ENCODE measurements at places on chromosomes 13 and 19.

GRCh38 chr13:22960827-22961226, 220.0 kb upstream of the SGCG start:
- no peak for DNase-seq

- DNase-seq = no peak
Observed at GRCh38 chr19:46620716-46621115, 4.2 kb downstream of the PTGIR start.

- DNase-seq = no peak
Observed at GRCh38 chr13:22128441-22129408, 457.9 kb downstream of the FGF9 start.

DNA sequence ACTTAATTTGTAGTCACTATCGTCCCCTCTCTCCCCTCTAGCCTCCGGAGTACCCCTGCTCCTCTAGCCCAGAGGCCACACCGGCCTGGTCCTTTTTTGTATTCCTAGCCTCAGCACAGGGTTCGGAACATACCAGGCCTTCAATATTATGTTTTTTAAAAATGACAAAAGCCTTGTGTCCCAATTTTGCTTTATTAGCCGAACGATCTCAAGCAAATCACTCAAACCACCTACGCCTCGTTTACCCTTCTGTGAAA, 463 bp upstream of the POMP start:
- DNase-seq = no peak

DNA sequence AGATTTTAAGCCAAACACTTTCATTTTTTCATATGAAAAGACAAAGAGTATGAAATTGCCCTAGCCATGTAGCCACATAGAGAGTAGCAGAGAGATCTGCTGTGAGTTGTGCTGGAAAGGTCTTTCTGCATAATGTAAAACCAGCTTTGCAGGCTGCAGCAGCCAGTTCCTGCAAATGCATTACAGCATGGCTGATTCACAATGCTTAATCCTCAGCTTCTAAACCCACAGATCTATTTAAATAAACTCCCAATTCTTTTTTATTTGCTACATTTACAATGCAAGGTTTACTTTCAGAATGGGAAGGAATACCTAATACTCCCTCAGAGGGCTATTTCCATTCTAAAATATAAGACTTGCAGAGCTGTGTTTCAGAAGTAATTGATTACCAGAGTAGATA, 185.6 kb upstream of the STARD13 start:
- DNase-seq = no peak

GRCh38 chr19:58406818-58407657, 1.4 kb upstream of the ZNF584 start:
- DNase-seq = no peak

DNA sequence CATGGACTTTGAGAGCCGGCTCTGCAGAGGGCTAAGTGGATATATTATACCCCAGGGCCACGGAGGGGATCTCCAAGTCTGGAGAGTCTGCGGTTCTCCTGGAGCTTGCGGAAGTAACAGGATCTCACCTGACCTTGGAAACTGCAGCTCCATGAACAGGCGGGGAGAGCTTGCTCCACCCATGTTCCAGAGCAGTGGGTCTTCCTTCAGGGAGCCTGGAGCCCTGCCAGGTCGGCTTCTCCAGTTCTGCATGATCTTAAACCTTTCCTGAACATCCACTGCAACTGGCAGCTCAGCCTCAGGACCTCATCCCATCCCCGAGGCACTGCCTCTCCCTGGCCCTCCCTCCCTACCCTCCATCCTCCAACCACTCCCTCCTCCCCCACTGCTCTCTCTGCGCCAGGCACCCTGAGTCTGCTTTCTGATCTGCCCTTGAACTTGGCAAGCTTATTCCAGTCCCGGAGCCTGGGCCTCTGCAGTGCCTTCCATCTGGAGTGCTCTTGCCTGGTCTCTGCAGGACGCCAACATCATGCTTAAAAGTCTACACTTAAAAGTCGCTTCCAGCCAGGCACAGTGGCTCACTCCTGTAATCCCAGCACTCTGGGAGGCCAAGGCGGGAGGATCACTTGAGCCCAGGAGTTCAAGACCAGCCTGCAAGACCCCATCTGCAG, 13.2 kb downstream of the ATCAY start:
- DNase-seq = no peak

- DNase-seq = no peak
Observed at GRCh38 chr19:7230826-7231225, 63.4 kb downstream of the INSR start.

GRCh38 chr13:45341799-45342500, 967 bp upstream of the TPT1 start:
- DNase-seq = peak; percentile 71

DNA sequence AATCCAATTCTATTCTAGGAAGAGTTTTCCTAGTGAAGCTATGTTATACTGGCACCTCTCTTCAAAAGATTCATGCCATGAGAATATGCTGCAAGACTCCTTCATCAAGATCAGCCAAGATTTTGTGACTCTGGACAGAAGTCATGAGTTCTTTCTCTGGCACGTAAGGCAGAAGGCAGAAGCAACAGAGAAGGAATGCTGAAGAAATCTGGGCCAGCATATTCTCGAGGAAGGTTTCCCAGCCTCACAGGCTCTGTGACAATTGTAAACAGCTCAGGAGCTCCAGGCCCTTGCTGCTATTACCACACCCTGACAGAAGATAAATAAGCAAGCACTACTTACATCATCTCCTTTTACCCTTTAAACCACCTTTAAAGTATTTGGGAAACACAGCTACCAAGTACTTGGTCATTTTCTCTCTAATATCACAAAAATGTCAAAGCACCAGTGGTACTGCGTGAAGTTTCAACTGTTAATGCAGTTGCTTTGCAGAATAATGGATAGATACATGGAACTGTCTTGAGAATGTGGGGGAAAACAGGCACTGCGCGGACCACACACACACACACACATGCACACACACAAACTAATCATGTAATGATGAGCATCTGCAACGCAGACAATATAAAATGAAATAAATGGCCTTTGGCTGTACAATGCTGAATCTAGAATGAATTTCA, 55.4 kb downstream of the INTS6 start:
- no peak for DNase-seq

DNA sequence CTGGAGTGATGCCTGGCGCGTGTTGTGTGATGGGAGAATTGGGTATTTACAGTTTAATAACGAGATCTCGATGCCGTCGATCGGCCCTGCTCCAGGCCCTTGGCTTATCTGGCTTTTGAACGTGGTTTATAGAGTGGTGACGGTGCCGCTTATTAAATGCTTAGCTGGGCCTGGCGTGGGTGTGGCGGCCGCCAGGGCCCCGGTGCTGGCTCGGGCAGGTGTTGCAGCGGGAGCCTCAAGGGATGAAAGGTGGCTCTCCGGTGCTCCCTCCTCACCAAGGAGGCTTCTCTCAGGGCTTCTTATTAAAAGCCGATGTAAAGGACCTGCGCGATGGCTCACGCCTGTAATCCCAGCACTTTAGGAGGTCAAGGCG, 173.8 kb downstream of the KDM4B start:
- no peak for DNase-seq

DNA sequence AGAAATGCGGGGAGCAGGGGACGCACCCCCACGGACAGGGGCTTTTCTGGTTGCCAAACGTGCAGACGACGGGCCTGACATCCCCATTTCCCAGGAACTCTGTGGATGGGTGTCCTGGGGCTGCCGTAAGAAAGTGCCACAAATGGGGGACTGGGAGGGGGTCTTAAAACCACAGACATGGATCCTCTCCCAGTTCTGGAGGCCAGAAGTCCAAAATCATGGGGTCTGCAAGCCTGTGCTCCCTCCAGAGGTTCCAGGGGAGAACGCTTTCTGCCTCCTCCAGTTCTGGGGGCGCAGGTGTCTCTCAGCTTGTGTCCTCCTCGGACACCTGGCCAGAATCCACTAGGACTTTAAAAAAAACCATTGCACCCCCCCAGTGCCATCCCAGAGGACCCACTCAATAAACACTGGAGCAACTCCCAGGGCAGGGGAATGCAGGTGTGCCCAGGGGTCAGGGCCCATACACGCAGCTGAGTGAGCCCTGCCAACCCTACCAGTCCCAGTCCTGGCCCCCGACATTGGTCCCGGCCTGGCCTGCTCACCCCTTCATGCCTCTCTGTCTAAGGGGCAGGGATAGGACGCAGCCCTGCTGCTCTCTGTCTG, 103.9 kb downstream of the GADD45B start:
- DNase-seq = no peak

DNA sequence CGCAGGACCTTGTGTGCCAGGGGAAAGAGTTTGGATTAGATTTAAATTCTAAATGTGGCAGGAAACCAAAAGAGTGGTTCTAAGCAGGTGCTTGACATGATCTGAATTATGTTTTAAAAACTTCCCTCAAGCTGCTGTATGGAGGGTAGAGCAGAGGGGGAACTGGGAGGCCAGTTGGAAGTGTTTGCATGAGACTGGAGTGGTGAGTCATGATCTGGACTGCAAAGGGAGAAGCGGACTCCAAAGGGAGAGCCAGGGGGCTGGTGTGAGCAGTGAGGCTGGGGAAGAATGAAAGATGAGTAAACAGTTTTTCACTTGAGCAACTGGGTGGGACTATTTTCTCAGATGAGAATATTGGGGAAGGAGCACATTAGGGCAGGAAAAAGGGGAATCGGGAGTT, 206.1 kb downstream of the DNAJC15 start:
- no peak for DNase-seq

DNA sequence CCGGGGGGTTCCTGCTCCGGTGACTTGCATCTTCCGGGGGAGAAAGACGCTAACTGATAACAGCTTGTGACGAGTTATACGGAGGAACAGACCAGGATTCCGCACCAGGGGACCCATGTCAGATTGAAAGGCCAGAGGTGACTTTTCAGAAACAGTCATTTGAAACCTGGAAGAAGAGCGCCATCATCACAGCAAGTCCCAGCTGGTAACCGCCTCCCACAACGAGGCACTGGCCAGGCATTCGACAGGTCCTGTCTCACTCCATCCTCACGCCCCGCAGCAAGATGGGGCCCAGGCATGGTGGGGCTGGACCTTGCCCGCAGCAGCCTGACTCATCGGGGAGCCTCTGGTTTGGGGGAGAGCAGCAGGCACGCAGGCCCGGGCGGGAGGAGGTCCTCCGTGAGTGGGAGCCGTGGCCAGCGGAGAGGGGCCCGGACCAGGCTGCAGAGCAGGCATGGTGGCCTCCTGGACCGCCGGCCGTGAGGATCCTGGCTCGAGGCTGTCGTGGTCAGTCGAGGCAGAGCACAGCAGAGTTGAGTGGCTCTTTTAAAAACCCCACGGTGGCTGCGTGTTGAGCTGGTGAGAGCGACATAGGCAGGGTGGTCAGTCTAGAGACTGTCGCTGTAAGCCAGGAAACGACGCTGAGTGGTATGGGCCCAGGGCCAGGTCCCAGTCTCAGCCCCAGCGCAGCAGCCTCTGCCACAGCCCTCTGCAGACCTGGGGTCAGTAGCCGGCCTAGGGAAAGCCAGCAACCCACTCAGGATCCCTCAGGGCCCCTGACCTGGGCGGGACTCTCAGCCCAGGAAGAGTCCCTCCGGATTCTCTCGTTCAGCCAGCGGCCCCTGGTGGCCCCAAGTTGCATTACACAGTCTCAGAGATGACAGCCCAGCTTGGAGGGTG, 94.9 kb upstream of the MCF2L start:
- DNase-seq = peak; percentile 39

GRCh38 chr13:66362485-66362884, 867.7 kb downstream of the PCDH9 start:
- DNase-seq = no peak

GRCh38 chr19:14406645-14407401, 12.3 kb downstream of the DDX39A start:
- DNase-seq = no peak

- no peak for DNase-seq
Observed at GRCh38 chr13:22662771-22663170, 518.0 kb upstream of the SGCG start.

DNA sequence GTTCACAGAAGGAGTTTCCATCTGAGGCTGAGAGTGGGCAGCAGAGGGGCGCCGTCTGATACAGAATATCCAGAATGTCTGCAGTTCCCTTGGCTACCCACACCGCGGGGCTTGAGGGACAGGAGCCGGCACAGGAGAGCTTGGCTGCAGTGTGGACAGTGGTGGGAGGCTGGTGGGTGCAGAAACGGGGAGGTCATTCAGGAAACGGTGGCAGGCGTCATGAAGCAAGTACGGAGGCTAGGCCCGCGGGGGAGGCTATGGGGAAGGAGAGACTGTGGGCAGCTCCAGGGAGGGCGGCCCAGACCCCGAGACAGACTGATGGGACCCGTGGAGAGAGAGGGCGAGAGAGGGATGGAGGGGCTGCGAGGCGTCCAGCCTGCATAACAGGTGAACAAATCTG, 55.2 kb upstream of the UQCRFS1 start:
- DNase-seq = no peak
